ENCODE measurements at places on chromosomes 2 and 18.

DNA sequence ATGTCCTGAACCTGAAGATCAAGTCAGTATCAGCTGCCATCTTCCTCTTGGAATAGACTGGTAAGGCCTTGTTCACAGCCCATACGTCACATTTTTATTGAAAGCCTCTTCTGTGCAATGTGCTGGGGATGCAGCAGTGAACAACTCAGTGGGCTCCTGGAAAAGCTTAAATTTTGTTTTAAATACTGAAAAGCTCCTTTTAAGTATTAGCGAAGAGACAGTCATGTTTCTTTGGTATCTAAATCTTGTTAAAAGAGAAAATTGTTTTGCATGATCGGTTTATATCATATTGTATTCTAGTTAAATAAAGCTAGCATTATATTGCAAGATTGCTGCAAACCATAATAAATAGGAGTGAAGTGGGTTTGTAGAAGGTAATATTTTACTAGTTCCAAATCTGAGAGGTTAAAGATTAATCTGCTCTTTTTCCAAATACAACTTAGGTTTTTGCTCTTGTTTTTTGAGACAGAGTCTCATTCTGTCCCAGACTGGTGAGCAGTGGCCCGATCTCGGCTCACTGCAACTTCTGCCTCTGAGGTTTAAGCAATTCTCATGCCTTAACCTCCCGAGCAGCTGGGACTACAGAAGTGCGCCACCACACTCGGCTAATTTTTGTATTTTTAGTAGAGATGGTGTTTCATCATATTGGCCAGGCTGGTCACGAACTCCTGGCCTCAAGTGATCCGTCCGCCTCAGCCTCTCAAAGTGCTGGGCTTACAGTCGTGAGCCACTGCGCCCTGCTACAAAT, 1.6 kb upstream of the RMDN2 start:
- no peak for DNase-seq

DNA sequence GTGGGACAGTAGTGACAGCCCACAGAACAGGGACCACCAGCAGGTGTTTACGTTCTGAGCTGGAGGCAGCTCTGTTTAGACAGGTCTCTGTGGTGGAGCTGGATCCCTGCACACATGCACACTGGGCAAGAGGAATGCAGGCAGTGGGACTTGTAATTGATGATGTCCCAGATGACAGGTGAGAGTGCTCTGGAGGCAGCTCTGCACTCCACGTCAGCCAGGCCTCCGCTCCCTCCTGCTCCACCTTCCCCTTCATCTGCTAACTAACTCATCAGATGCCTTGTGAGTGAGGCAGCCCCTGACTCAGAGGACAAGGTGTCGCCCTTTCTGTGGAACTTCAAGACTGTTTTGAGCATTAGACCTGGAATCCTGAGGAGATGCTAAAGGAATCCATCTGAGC, 53.2 kb downstream of the SH3YL1 start:
- no peak for DNase-seq

GRCh38 chr2:200469708-200470211, 40.1 kb downstream of the KCTD18 start:
- no peak for DNase-seq

- DNase-seq: no peak
Measured at GRCh38 chr18:33115476-33115875, 325.0 kb downstream of the CCDC178 start.

DNA sequence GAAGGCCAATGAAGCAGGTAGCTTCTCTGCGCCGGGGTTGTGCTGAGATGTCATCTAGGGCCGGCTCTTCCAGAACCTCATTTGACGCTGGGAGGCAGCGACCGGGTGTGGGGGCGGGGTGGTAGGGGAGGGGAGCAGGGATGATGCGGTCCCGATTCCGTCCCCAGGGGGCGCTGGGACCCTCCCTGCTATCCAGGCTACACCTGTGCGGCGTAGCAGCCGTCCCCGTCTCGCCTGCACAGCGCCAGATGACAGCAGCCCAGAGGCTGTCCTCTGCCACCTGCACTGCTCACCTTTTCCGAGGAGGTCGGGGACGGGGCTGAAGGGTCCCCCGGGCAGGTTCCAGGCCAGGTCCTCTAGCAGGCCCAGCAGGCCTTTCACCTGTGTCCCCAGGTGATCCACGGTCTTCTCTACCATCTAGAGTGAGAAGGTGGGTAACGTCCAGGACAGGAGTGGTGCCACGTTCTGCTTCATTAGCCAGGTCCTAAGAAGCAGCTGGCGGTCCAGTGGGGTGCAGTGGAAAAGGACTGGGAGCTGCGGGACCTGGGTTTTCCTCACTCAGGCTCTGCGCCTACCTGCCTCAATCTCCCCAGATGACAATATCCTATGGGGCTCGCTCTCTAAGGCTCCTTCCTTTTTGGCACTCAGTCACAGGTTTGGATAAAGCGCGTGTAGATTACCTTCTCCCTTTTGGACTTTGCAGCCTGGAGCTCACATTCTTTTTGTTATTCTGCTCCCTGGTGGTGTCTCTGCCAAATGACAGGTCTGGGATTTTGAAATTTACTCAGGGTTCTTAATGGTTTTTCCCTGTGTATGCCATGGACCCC, 56.0 kb upstream of the RAB6C start:
- DNase-seq: peak; percentile 41

DNA sequence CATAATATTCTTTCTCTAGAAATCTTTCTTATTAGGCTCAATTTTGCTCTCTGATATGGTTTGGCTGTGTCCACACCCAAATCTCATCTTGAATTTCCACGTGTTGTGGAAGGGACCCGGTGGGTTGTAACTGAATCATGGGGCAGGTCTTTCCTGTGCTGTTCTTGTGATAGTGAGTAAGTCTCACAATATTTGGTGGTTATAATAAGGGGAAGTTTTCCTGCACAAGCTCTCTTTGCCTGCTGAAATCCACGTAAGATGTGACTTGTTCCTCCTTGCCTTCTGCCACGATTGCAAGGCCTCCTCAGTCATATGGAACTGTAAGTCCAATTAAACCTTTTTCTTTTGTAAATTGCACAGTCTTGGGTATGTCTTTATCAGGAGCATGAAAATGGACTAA, 73.8 kb downstream of the CAVIN2 start:
- no peak for DNase-seq

GRCh38 chr18:37712776-37713175, 147.2 kb upstream of the CELF4 start:
- DNase-seq: no peak

DNA sequence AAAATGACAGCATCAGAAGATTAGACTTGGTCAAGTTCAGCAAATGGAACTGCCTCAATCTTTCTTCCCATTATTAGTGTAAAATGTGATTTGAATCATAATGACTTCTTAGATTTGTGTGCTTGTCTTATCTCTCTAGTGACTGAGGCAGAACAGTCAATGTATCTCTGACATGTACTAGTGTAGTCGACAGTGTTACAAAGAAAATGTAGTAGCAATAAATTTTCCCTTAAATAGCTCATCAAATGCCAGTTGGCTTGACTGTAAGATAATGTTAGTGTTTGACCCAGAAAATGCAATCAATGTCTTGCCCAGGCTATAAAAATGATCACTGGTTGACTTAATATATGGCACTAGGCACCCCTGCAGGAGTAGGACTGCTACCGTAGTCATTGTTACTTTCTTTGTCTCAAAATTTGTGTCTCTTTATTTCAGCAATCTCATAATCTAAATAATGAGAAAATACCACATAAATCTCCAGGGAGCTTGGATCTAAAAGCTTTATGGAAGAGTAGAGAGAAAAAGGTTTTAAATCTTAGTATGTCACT, 1336.7 kb downstream of the DPP10 start:
- no peak for DNase-seq

- peak; percentile 53 for DNase-seq
Measured at GRCh38 chr18:9711361-9712129, 3.4 kb downstream of the RAB31 start.

DNA sequence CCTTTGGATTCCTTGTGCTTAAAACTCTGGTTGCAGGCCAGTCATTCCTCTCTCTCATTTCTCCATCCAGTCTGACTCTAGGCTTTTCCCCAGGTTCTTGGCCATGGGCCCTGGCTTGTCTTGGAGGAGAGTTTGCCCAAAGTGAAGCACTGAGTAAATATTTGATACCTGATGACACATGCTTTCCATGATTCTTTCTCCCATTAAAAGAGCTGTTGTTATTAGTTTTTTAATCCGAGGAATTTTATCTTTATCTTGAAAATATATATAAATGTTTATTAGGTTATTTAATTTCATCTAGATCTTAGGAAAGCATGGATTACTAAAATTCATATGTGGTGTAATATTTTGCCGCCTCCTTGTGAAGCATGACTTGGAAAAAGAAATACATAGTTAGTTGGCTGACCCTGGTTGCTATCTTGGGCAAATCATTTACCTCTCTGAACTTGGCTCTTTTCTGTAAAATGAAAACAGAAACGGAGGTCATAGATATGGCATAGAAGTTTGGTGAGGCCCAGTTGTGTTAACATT, 650.1 kb downstream of the SLC4A3 start:
- no peak for DNase-seq

DNA sequence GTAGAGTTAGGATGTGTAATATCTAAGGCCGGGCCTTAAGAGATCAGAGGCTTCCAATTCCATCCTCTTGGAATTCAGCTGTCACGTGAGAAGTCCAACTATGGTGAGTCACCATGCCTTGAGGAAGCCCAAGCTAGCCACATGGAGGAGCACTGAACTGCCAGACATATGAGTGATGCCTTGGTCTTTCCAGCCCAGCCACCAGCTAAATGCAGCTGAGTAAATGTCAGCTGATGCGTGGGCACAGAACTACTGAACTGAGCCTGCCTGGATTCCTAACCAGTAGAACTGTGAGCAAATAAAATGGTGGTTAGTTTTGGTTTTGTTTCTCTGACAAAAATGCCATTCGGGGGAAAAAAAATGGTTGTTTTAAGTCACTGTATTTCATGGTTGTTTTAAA, 153.7 kb upstream of the SERTAD2 start:
- peak; percentile 88 for DNase-seq

GRCh38 chr2:219713110-219713509, 85.7 kb downstream of the SLC4A3 start:
- peak; percentile 28 for DNase-seq

GRCh38 chr18:72630991-72631390, 86.8 kb upstream of the CBLN2 start:
- DNase-seq: no peak

- no peak for DNase-seq
Measured at GRCh38 chr2:186991766-186992417, 142.9 kb upstream of the ZSWIM2 start.

DNA sequence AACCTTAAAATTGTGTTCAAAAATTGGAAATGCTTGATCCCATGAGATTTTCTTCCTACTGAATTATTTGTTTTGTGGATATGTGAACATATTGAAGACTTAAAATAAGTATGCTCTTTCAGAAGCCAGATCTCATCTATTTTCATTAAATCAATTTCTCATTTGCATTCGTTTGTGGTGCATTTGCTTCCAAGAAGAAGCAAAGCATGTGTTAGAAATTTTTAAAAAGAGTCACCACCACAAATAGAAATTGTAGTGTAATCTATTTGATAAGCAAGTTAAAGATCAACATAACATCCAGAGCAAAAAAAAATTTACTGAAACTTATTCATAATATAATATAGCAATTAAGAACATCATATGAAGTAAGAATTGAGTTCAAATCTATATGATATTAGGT, 300.9 kb upstream of the SYT4 start:
- DNase-seq: no peak

DNA sequence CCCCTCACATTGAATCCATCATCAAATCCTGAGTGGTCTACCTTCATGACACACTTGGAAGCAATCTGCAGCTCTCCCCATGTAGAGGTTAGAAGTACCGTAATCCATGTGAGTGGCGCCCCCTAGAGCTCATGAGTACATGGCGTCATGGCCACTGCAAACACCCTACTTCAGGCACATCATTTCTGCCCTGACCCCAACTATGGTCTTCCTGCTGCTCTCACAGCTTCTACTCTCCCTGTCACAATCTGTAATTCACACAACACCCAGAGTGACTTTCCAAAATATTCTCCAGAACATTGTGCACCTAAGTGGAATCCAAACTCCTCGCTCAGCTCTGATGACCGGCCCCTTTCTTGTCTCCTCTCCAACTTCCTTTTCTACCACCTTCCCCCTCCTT, 141.9 kb downstream of the ANKRD44 start:
- peak; percentile 88 for DNase-seq

DNA sequence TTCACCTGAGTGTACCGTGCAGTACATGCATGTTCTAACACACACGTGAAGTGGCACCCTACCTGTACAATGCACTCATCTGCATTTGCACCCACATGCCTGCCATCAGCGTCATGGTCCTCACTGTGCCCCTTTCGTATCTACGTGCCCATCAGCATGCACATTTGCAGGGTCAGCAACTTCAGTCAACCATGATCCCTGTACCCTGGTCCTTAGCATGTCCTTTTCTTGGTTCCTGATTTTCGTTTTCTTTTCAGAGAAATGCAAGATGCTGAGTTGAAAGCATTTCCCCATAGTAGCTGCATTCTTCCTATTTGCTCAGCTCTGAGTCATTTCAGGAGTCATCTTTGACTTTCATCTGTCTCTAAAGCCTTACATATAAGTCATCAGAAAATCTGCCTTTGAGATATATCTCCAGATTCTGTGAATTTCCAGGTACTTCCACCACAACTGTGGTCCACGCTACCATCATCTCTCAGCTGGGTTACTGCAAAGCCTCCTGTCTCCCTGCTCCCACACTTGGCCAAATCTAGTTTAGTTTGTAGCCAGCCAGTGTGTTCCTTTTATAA, 14.7 kb upstream of the PUM2 start:
- peak; percentile 81 for DNase-seq

DNA sequence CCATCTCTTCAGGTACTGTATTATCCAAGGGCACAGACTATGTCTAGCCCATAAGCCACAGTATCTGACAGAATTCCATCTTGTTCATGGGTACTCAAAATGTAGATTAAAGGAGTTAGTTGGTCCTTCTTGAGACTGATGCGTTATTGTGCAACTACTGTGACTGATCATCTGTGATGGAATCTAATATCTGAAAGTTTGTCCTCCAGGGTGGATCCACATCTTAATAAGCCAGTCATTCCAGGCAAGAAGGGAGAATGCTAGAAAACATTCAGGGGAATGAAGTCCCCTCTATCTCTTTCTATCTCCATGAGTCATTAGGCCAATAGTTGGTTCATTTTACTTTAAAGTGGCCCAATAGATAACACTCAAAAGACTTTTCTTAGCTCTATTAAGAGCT, 252.6 kb downstream of the EXOC6B start:
- no peak for DNase-seq

- no peak for DNase-seq
Measured at GRCh38 chr2:184577743-184578142, 20.6 kb upstream of the ZNF804A start.

DNA sequence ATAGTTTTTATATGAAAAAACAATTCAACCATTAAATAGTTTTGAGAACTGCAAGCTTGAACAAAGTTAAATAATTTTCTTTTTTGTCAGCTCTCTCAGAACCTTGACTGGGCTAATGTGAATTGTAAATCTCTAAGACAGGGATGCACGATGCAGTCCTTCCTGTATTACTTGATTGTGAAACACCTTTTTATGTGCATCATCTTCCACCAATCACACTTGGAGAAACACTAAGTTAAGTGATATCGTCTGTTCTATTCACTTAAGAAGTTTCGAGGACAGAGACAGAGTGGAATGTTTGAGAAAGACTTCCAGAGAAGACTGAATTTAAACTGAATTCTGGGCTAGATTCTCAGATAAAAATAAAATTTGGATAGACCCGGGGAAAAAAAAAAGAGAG, 238.2 kb downstream of the MREG start:
- no peak for DNase-seq

- no peak for DNase-seq
Measured at GRCh38 chr18:40048886-40049650, 1906.0 kb upstream of the PIK3C3 start.

All from activated CD8-positive, alpha-beta T cell treated with anti-CD3 and anti-CD28 coated beads for 36 hours (primary cell).